Left ventricle myocardium superior (tissue), 1 donor: ENCODE measurements at places on chromosomes 11 and 22. TPM values are rescaled to one million over a fixed set of nuclear protein-coding genes. Genes with fewer than 3 reads are reported as not detected.

Gene OR51B2
- not detected for total RNA-seq

- DNase-seq = no peak
Measured at GRCh38 chr11:7898666-7899283, 32.3 kb downstream of the OR10A6 start.

Gene KCNK4
- total RNA-seq = not detected

- no peak for DNase-seq
Measured at GRCh38 chr11:94926271-94926625, 47.1 kb downstream of the CWC15 start.

Gene MS4A4E
- 0.79 TPM for total RNA-seq

GRCh38 chr11:75733431-75734107 lies 15.9 kb downstream of the MOGAT2 start:
- DNase-seq = peak; percentile 54

GRCh38 chr22:22840780-22841179 lies 46.8 kb upstream of the IGLL5 start:
- DNase-seq = no peak

- no peak for DNase-seq
Measured at GRCh38 chr11:105456950-105457349, 152.9 kb upstream of the GRIA4 start.

DNA sequence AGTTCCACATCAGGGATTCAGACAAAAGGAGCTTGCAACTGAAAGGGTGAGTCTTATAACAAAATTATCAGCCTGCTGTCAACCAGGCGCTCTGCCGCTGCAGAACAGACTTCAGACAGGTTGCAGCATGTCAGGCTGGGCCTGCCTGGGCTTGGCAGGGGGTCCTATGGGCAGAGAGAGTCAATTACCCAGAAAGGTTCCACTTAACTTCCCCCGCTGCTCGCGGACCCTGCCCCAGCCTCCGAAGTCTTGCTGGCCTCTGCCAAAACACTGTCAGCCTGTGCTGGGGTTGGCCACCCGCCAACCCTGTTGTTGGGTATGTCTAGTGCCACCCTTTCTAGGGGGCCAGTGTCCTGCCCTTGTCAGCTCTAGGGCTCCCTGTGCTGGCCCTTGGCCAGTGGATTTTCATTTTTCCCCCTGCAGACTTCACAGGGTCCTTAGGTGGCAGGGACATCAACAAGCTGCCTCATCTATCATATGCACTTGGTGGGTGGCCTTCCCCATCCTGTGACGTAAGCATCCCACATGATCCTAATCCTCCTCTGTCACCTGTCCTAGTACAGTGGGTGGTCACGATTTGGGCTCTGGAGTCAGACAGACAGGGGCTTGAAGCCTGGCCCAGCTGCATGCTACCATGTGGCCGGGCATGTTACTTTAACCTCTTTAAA lies 166.5 kb upstream of the CADM1 start:
- peak; percentile 43 for DNase-seq

Gene YPEL1
- total RNA-seq = 3.2 TPM

Gene MMP27
- not detected for total RNA-seq

GRCh38 chr11:22304337-22304961 lies 33.7 kb upstream of the SLC17A6 start:
- DNase-seq = no peak

- DNase-seq = no peak
Measured at GRCh38 chr22:39839917-39840510, 53.5 kb downstream of the ENTHD1 start.
